Activated CD4-positive, alpha-beta T cell treated with anti-CD3 and anti-CD28 coated beads, Interleukin-2, amount 50 U/mL, for 1 hour (primary cell): ENCODE measurements at places on chromosomes 3 and 15.

- DNase-seq, result no peak
These were observed 789.0 kb upstream of the ROBO1 start for GRCh38 chr3:80556763-80557162.

DNA sequence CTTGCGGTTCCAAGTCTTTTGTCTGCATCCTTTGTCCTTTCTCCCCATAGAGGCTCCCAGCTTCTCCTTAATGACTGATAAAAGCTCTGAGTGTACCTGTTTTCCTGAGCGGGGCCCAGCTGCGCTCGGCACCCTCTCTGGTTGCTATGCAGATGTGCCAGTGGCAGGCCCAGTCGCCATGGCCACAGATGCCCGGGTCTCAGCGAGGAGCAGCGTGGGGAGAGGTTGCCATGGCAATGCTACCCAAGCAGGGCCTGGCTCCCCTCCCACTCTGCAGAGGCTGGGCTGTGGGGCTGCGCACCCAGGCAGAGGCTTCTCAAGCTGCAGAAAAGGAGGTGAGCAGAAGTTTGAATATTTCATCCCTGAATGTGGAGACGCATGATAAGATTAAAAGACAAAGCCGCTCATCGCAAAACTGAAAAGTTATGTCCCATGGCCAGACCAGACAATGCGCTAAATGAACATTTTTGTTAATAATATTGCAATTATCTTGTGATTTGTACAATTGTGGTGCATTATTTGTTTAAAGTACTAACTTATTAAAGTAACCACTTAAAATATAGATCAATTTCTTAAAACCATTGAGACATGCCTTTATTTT is 66.1 kb downstream of the TPRA1 start:
- DNase-seq, result no peak

DNA sequence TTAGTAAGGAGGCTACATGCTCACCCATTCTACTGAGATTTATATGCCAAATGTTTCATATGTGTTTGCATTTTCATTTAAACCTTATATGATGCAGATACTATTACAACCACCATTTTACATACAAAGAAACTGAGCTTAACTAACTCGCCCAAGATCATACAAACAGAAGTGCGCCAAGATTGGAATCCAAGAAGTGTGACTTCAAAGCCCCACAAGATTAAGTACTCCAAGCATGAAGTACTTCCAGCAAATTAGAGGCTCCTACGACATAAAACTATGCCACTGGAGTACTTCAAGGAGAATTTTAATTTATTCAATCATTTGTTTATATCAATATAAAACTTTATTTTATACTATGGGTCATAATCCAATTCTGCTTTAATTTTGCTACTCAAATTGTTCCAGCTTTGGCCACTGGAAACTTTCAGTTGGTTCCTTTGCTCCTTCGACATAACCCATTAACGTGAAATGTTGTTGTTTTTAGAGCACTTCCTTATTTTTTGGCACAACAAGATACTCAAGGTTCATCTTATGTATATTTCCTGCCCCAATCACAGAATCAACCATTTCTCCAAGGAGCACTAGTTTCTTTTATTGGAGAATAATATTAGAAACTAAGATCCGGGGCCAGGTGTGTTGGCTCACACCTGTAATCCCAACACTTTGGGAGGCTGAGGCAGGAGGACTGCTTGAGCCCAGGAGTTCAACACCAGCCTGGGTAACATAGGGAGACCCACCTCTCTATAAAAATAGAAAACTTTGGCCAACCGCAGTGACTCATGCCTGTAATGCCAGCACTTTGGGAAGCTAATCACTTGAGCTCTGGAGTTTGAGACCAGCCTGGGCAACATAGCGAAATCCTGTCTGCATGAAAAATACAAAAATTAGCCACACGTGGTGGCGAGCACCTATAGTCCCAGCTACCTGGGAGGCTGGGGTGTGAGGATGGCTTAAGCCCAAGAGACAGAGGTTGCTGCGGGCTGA is 10.4 kb downstream of the INO80 start:
- DNase-seq, result no peak

DNA sequence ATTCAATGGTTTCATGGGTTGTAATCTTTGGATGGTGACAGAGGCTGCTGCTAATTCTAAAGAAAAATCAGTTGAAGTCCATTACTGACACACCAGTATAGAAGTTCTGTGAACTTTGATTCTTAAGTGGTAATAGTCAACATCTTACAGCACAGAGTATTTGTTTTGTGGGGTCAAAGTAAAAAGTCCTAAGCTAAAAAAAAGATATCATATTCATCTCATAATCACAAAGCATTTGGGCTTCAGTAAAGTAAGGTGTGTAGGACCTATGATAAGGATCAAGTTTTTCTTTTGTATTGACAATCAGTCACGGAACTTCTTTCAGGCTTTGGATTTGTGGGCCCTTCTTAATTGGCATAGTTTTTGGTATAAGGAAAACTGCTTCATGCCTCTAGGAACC is 1.1 kb downstream of the ASTE1 start:
- no peak for DNase-seq

DNA sequence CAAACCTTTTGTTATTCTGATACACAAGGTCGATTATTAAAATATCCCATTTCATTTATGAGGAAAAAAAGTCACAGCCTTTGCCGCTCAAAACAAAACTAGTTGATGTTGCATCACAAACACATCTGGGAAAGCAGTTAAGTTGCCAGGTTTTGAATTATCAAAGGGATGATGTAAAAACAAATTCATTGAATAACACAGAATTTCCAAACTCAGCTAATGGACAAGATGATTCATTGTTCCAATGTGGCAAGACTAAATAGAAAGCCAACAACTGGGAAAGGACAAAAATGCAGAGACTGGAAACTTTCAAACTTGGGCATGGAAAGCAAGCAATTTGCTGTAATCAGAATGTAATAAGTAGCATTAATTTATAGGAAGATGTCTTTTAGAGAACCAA is 610.0 kb upstream of the ZNF385D start:
- DNase-seq, result no peak
